Stimulated activated CD8-positive, alpha-beta memory T cell treated with anti-CD3 and anti-CD28 coated beads, Interleukin-15, amount 100 ng/mL, for 4 hours (primary cell): ENCODE measurements at places on chromosomes 5 and 9.

- no peak for DNase-seq
Observed at GRCh38 chr5:154044099-154044498, 5.3 kb downstream of the MFAP3 start.

GRCh38 chr5:138936-139335 lies 47.0 kb downstream of the PLEKHG4B start:
- no peak for DNase-seq

DNA sequence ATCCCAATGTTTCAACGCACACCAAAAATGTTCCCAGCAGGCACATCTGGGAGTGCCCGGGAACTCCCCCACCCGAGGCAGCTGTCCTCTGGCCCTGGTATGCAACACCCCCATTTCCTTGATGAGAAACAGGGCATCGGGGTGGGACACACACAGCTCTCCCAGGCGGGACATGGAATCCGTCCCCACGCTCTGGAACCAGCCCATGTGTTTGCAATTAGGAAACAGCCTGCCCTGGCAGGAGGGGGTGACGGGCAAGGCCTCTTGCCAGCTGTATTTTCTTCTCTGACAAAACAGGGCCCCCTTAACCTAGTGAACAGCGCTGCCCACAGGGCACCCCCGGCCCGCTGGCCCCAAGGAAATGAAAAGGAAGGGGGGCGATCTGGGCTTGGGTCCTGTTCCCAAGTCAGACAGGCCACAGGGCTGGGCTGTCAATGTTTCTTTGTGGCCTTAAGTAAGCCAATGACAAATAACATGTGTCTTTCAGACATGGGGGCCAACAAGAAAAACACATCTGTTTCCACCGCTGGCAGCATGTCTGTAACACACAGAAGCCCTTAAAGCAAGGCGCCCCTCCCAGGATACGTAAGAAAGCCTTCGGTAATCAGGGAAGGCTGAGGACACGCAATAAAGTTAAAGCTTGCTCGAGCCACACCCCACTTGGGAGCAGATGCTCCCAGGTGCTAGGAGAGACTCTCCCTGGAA lies 125.3 kb downstream of the ROR2 start:
- DNase-seq = no peak

DNA sequence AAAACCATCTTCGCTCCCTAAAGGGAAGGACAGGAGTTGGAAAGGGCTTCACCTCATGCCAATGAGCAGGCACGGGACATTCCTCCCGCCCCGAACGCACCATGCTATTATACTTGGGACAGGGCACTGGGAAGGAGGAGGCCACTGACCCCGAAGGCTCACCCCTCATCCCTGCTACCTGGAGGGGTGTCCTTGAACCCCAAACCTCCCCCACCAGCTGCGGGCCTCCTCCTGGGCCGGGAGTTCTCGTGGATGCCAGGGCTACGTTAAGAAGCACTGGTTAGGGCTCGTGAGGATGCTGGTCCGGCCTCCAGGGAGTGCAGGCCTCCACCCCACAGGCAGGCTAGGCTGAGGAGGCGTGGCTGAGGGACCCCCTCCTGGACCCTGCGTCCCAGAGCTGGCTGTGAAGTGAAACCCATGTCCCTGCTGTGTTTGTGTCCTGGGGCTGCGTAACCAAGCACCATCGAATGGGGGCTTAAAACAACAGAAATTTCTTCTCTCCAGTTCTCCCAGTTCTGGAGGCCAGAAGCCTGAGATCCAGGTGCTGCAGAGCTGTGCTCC lies 111.0 kb upstream of the SARDH start:
- no peak for DNase-seq

DNA sequence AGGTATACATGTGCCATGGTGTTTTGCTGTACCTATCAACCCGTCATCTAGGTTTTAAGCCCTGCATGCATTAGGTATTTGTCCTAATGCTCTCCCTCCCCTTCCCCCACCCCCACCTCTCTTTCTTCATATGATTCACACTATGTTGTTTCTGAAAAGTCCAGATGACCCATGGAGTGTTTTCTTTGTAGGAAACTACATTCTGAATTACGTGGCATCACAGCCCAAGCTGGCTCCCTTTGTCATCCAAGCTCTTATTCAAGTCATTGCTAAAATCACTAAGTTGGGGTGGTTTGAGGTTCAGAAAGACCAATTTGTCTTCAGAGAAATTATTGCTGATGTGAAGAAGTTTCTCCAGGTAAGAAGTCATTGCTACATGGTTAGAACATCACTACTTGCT lies 30.4 kb downstream of the RANBP17 start:
- DNase-seq = no peak

DNA sequence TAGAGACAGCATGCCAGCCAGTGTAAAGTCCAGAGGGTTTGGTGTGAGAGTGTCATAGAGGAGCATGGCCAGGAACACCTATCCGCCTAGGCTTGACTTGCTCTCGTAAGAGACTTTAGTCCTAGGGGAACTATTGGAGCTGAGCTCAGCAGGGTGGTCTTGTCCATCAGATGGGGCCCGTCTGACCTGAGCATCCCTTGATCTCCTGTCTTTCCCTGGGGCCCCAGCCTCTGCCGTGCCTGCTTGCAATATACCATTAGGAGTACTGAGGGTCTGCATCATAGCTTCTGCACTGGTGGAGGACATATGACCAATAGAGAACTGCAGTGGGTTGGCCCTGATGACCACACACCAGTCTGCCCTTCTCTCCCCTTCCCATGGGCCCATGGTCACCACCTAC lies 251.0 kb downstream of the TUSC1 start:
- DNase-seq = no peak

DNA sequence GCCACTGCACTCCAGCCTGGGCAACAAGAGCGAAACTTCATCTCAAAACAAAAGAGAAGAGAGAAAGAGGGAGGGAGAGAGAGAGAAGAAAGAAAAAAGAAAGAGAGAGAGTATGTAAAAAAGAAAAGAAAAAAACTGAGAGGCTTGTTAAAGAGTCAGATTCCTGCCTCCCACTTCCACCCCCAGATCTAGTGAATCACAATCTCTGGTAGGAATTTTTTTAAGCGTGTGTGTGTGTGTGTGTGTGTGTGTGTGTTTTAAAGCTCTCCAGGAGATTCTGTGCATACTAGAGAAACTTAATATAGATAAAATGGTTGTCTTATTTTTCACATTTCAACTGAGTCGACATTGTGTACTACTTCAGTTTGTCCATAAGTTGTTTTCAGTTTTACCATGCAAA lies 32.0 kb downstream of the SAR1B start:
- no peak for DNase-seq

DNA sequence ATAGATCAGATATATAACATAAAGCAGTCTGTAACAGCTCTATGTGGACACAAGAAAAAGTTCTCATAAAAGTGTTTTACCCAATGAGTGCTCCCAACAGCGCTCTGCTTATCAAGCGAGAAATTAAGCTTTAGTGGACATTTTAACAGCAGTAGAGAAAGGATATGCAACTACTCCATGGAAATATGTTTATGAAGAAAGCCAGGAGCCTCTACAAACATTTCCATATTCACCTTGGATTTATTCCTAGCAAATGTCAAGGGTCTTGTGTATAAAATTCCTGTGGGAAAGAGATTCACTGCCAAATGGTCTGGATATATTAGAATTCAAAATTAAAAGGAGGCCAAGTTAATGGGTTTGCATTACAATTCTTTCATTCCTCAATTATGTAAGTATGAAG lies 66.5 kb downstream of the DTWD2 start:
- no peak for DNase-seq
